ENCODE measurements at places on chromosomes 4 and X. TPM values are rescaled to one million over a fixed set of nuclear protein-coding genes. Genes with fewer than 3 reads are reported as not detected.

The NPY2R gene
- not detected for total RNA-seq

The HTRA3 gene
- total RNA-seq = 1.1 TPM

The HS3ST1 gene
- 8.9 TPM for total RNA-seq

The DRP2 gene
- 0.19 TPM for total RNA-seq

The SNCA gene
- total RNA-seq = 11.4 TPM

The SLC10A6 gene
- total RNA-seq = not detected

The FAM47E gene
- 0.61 TPM for total RNA-seq

The MTMR8 gene
- total RNA-seq = 0.26 TPM

The DUSP9 gene
- 7.6 TPM for total RNA-seq

The GAGE12F gene
- total RNA-seq = not detected

The TRPC3 gene
- 1.4 TPM for total RNA-seq

The MTM1 gene
- total RNA-seq = 3.8 TPM

The NPFFR2 gene
- not detected for total RNA-seq

The ADGRG2 gene
- not detected for total RNA-seq

The LNX1 gene
- total RNA-seq = 3.4 TPM

The BGN gene
- total RNA-seq = 7.9 TPM

The HMX1 gene
- not detected for total RNA-seq

The TMSB15A gene
- total RNA-seq = 0.68 TPM

Data from A375 (cell line).